GDM1 (cell line): ENCODE measurements at places on chromosomes 6 and 20.

DNA sequence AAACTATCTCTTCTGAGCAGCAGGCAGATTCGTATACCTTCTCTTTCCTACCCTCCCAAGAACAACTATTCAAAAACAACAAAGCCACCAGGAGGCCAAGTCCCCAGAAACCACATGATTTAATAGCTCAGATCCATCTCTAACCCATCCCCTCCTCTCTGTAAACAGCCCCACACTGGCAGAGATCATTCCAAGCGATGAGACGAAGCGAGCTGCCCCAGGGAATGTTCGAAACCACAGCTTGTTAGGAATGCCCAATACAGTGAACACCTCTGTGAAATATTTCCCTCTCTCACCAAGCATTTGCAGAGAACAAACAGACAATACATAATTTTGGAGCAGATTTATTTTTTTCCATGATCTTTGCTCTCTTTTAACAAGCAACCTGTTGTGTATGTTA, 231.8 kb downstream of the SOD2 start:
- no peak for DNase-seq

GRCh38 chr6:43149265-43149664, 21.8 kb upstream of the SRF start:
- DNase-seq = no peak

DNA sequence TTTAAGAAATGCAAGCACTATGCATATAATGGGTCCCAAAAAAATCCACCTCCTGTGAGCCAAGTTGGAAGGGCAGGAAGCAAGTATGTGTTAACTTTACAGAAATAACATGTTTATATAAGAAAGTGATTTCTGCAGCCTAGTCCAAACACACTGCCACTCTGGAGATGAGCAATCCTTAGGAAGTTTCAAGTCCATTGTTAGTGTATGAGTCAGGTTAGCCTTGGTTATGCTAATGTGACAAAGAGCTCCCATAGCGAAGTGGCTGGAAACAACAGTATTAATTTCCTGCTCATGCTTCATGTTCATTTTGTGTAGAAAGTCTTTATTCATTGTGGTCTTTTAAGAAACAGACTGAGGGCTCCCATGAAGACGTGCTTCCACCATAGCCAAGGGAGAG, 121.4 kb downstream of the TBXT start:
- no peak for DNase-seq

- DNase-seq = no peak
Observed at GRCh38 chr6:107928984-107929383, 29.0 kb downstream of the SEC63 start.

DNA sequence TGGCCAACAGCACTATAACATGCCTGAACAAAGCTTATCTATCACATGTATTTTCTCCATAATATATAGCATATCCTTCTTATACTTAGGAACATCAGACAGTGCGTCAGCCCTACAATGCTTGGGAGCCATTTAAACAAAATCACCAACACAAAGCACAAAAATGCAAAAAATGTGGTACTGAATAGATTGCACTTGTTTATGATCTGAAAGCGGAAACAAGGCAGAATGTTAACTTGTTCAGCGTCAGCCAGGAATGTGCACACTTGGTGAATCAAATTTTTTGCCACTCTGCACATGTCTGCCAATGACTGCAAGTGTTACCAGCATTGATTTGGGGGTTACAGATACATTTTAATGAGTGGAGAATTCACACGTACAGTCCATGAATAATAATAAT, 14.8 kb downstream of the SLC35A1 start:
- DNase-seq = no peak

- no peak for DNase-seq
Observed at GRCh38 chr6:84089552-84089951, 56.0 kb downstream of the MRAP2 start.

DNA sequence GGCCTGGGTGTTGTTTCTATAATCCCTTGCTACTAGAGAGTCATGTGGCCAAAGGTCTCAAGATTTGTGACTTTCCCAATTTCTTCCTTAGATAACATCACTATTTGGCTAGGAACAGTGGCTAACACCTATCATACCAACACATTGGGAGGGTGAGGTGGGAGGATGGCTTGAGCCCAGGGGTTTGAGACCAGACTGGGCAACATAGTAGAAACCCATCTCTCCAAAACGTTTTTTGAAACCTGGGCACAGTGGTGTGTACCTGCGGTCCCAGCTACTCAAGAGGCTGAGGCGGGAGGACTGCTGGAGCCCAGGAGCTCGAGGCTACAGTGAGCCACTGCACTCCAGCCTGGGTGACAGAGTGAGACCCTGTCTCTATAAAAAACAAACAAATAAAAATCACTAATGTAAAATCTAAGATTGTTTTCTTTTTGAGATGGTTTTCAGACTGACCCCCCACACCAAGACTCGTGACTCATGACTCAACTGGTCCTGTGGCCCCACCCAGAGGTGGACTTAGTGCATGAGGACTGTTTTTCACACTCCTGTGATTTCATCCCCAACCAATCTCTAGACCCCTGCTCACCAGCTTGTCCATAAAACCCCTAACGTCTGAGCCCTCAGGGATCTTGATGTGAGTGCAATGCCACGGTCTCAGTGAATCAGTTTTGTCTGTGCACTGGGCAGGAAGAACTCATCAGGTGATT, 48.3 kb upstream of the KIF16B start:
- no peak for DNase-seq
